Sigmoid colon (tissue), 7 donors: ENCODE measurements at places on chromosomes 13 and 19. TPM values are rescaled to one million over a fixed set of nuclear protein-coding genes. Genes with fewer than 3 reads are reported as not detected.
A peak's percentile ranks its signal among the peaks of the same experiment; 100 is the strongest.

Gene SLITRK6
- polyA plus RNA-seq, result 0.64 TPM

Gene FOXA3
- 72.8 TPM for polyA plus RNA-seq

Gene NHLRC3
- polyA plus RNA-seq, result 12.0 TPM

Gene SSC5D
- polyA plus RNA-seq, result 3.8 TPM

Gene RFPL4A
- polyA plus RNA-seq, result not detected

Gene POSTN
- polyA plus RNA-seq, result 6.6 TPM

- no peak for DNase-seq
Observed at GRCh38 chr19:4557971-4558941, 1.2 kb downstream of the SEMA6B start.

- DNase-seq, result no peak
Observed at GRCh38 chr13:24606486-24607170, 73.6 kb upstream of the ATP12A start.

- DNase-seq, result no peak
Observed at GRCh38 chr13:98103531-98103930, 39.4 kb upstream of the FARP1 start.

DNA sequence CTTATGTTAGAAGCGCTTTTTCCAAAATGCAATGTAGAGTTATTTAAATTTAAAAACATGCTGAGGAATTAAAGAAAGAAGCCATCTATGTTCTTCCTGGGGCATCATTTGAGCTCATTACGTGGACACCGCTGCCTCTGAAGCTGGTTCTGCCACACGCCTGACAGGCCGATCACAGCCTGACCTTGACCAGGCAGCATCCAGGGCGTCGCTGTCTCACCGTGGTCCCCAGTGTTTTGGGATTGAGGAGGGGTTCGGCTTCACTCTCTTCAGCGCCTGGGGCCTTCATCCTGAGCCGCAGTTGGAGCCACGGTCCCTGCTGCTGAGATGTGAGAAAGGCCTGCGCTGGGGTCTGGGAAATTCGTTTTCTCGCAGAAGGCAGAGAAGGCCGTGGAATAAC lies 64.0 kb downstream of the ATP11A start:
- DNase-seq, result no peak

GRCh38 chr13:27639186-27639585 lies 17.5 kb downstream of the POLR1D start:
- DNase-seq, result no peak

DNA sequence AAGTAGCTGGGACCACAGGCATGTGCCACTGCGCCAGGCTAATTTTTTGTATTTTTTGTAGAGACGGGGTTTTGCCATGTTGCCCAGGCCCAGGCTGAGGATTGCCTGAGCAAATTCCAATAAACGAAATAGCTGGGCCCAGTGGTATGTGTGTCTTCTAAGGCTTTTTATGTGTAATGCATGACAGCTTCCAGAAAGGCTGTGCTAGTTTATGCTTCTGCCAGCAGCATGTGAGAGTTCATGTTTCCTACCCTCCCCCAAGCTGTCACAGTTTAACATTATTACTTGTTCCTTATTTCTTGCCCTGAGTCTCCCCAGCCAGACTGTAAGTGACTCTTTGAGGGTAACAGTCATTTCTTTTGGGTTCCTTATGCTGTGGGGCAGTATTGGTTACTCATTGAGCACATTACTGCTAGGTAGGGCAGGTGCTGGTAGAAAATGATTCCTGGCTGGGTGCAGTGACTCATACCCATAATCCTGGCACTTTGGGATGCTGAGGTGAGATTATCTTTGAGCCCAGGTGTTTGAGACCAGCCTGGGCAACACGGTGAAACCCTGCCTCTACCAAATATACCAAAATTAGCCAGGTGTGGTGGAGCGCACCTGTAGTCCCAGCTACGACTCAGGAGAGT lies 13.6 kb downstream of the GPATCH1 start:
- no peak for DNase-seq

- no peak for DNase-seq
Observed at GRCh38 chr19:2324220-2324948, 4.0 kb downstream of the LSM7 start.

DNA sequence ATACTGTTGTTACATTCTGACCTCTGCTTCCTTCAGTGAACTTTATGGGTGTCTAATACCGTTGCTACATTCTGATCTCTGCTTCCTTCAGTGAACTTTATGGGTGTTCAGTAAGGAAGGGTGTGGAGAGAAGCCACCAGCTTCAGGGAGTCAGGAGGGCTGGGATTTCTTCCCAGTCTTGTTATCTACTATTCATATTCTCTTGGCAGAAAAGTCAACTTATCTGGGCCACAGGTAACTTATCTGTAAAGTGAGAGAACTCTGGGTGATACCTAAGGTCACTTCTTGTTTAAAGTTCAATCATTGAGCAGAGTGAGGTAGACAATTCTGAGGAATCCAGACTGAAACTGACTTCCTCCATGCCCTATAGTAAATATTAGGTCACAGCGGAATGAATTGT lies 71.2 kb upstream of the STK24 start:
- DNase-seq, result no peak

DNA sequence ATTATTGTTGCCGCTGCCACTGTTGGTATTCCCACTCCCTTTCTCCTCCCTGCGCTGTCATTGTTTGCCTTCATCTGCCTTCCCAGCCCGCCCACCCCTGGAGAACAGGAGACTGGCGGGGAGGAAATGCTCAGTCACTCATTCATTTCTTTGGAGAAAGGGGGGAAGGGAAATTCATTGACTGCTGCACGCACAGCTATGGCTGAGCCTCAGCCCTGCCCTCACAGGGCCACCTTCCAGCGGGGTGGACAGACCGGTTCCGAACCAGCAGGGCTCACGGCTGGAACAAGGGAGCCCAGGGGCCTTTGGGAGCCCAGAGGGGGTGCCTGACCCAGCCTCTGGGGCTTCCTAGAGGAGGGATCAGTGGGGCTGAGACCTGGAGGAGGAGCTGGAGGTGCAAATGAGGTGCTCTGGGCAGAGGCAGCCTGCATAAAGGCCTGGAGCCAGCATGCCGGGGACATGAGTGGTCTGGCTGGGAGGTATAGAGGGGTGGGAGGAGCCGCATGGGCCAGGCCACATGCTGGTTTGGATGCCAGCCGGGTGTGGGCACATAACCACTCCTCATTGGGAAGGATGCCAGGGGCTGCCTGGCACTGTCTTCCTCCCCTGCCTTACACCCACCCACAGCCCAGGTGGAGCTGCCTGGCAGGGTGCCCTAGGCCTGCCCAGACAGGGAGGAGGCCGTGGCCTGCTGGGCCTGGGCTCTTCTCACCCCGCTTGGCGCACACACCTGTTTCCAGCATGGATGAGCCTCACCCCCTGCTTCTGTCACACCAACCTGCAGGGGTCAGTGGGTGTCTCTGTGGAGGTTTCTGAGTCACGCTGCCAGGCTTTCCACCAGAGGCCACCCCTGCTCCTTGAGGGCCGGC lies 26.8 kb downstream of the PPP5C start:
- DNase-seq, result peak; percentile 87

- DNase-seq, result peak; percentile 97
Observed at GRCh38 chr13:30421093-30422053, 920 bp upstream of the UBE2L5 start.

DNA sequence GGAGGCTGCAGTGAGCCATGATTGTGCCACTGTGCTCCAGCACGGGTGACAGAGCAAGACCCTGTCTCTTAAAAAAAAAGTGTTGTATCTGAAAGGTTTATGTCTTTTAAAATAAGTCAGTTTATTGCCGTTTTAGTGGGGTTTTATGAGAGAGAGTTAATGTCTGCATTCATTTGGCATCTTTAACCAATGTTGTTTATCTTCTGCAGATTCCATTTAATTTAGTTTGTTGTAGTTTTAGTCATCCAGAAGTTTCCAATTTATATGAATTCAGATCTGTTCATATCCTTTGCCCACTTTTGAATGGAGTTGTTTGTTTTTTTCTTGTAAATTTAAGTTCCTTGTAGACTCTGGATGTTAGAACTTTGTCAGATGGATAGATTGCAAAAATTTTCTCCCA lies 36.7 kb upstream of the LPAR6 start:
- no peak for DNase-seq

DNA sequence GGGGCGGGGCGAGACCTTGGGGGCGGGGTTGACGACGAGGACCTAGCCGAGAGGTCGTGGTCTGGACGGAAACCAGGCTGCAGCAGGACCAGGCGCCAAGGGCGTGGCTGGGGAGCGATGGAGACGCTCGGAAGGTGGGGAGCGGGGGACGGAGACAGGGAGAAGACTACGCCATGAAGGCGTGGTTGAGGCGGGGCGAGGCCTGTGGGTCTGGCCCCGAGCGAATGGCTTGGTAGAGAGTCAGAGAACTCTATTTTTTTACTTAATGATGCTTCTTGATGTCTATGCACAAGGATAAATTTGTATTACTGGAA lies 674 bp upstream of the FBXL12 start:
- no peak for DNase-seq

DNA sequence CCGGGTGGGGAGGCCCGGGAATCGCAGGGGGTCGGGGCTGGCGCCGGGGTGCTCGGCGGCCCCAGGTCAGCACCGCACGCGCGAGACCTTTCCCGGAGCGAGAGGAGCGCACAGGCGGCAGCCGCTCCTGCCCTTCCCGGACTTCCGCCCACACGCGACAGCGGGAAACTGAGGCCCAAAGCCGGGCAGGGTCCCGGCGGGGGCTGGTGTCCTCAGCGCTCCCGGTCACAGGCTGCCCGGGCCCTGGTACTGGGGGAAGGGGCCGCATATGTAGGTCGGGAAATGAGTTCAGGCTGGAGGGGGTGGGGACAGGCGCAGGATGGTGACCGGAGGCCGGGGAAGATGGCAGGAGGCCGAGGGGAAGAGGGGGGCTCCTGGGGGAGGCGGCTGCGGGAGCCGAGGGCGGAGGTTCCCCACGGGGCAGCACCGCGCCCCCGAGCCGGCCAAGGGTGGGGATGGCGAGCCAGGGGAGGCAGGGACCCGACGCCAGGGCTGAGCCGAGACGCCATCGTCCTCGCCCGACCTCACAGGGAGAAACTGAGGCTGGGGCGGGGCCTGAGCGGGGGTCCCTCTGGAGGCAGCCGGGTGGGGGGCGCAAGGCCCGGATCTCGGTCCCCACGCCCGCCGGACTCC lies 662 bp downstream of the CBARP start:
- DNase-seq, result peak; percentile 82

GRCh38 chr19:51327066-51328001 lies 14.6 kb downstream of the VSIG10L start:
- no peak for DNase-seq

DNA sequence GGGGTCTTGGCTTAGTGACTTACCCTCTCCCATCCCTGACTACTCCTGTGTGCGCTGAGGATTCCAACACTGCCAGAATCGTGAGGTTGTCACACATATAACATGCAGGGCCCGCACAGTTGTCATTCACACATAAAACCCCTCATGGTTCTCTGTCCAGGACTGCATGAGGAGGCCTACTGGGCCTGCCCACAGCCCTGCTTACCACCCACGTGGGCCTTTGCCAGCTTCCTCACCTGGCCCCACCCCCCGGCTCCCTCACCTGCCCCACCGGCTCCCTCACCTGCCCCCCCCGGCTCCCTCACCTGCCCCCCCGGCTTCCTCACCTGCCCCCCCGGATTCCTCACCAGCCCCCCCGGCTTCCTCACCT lies 197.2 kb downstream of the TEX29 start:
- no peak for DNase-seq

DNA sequence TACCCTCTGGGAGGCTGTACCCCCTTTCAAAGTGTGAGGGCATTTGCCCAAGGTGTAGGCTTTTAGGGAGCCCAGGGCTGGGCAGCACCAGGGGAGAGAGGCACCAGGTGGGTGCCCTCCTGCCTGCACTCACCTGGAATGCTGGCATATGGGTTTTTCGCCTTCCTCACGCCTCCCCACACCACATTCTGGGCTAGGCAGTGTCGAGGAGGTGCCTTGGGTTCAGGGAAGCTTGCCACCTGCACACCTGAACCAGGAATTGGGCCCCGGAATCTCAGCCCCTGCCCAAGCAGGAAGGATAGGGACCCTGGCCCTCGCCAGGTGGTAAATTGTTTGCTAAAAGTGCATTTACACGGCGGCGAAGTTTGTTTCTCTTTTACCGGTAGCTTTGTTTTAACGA lies 5.1 kb upstream of the TSHZ3 start:
- no peak for DNase-seq

DNA sequence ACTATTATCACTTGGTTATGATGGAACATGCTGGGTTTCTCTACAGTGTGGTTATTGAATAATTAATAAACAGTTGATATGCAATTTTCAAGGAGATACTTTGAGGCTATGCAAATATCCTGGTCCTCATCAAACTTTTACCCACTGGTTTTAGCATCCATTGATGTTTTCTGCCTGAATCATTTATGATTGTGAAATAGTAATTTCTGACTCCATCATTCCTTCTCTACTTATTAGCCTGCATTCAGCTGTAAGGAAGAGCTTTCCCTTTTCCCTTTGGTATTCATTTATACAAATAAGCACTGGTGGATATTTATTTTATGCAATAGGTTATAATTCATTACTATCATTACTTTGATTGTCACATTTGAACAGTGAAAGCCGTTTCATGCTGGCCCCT lies 13.9 kb upstream of the DNAJC15 start:
- DNase-seq, result no peak

- DNase-seq, result no peak
Observed at GRCh38 chr19:54478677-54479266, 5.7 kb upstream of the CDC42EP5 start.

DNA sequence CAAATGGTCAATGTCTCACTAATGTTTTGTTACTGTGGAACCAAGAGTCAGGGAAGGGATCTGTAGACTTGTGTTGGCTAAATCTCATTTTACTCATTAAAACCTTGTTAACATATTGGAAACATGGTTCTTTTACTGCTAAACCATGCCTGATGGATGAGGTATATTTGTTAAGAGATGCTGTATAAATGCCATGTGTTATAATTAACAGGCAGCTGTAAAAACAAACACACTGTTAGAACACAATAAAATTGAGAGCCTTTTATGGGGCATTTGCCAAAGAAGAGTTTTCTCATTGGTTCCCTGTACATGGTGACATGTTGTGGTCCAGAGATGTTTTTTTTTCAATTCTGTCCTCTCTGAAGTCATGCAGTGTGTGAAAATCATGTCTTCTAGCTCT lies 121.9 kb downstream of the ESD start:
- no peak for DNase-seq

GRCh38 chr19:1284979-1285736 lies 515 bp upstream of the EFNA2 start:
- DNase-seq, result no peak

GRCh38 chr19:5112681-5113575 lies 144.0 kb downstream of the KDM4B start:
- DNase-seq, result no peak
